Fibroblast of pulmonary artery (primary cell): ENCODE measurements at places on chromosomes 2 and 18.

- DNase-seq = no peak
Measured at GRCh38 chr2:20175267-20175666, 49.7 kb downstream of the SDC1 start.

DNA sequence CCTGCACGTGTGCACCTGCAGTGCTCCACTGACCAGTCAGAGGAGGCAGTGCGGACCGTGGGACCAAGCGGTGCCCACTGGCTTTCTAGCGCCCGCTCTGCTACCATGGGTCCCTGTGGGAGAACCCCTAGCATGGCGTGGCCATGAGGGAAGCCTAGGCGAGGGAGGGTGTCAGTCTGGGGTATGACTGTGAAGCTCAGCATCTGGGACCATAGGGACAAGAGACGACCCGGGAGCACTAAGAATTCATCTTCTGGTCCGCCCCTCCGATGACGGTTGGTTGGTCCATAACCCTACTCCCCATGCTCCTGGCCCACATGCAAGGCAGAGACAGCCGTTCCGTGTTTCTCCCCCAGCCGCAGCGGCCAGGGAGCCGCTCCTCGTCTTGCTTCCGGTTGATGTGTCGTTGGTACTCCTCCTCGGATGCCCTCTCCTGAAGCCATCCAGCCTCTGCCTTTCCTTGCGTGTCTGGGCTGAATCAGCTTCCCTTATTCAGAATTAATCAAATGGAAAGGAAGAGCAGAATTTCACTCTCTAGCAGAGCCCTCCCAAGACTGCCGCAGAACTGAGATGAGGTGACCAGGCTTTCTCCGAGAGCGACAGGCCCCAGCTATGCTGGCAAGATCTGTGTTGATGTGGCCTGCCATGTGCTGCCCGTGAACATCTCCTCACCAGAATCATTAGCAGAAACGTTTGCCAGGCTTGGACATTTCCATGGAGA lies 23.0 kb downstream of the COX7A2L start:
- no peak for DNase-seq

- peak; percentile 57 for DNase-seq
Measured at GRCh38 chr2:58039170-58039611, 7.4 kb upstream of the VRK2 start.

DNA sequence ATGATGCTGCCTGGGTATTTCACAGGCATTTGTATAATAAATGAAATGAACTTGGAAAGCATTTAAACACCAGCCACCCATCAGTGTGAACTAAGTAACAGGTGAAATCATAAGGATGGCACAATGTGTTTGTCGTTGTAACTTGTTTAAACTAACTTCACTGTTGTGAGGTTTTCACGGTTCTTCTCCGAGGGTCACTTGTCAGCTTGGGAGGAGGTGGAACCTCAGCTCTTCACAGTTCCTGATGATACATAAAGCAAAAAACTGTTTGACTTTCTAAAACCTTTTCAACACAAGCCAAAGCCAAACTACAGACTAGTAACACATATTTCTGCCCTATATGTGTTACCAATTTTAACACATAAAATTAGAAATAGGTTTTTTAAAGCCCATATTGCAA lies 13.1 kb downstream of the TMEM18 start:
- no peak for DNase-seq

DNA sequence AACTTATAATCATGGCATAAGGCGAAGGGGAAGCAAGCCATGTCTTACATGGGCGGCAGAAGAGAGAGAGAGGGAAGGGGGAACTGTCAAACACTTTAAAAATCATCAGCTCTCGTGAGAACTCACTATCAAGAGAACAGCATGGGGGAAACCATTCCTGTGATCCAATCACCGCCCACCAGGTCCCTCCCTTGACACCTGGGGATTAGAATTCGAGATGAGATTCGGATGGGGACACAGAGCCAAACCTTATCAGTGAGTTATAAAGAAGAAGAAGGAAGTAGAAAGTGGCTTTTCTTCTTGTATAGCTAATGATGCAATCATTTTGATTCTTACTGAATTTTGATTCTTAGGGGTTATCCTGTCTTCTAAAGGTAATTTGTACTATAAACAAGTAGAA lies 51.4 kb downstream of the SMCHD1 start:
- DNase-seq = no peak

DNA sequence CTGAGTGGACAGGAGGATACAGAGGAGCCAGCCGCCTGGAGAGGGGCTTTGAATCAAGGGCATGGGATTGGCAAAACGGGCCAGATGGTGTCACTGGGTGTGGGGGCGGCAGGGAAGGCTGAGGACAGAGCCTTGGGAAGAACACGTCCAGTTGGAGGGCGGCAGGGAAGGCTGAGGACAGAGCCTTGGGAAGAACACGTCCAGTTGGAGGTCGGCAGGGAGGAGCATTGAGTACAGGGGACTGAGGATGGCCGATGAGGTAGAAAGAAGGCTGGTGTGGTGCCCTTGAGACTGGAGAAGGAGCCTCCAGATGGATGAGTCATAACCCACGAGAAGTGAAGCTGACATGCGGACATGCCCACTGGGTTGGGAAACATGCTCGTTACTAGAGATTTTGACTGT lies 4.5 kb downstream of the HES6 start:
- peak; percentile 44 for DNase-seq

- no peak for DNase-seq
Measured at GRCh38 chr2:54249629-54250028, 6.4 kb downstream of the TSPYL6 start.

GRCh38 chr18:49859725-49860124 lies 46.4 kb upstream of the ACAA2 start:
- no peak for DNase-seq

DNA sequence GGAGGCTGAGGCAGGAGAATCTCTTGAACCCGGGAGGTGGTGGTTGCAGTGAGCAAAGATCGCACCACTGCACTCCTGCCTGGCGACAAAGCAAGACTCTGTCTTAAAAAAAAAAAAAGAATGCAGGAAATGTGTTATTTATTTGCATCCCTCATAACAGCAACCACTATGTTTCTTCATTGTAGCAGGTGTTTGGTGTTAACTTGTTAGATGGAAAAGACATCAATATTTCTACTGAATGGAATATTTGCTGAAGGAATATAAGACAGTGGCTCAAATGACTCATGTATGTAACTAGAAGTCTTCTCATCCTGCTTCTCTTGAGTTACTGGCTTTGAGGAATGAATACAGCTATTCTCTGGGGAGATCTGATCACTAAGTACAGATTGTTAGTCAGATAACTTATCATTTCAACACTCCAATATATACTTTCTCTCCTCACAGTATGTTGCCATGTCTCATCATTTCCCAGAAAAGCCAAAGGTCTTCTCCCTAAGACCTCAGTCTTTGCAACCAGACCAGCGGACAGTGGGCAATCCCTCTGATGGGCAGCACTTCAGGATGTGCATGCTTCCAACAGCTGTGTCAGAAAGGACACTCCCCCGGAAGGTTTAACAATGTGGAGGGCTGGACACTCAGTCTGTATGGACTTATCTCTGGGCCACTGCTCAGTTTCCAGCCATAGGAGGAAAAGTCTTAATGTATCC lies 104.4 kb upstream of the STK17B start:
- no peak for DNase-seq

DNA sequence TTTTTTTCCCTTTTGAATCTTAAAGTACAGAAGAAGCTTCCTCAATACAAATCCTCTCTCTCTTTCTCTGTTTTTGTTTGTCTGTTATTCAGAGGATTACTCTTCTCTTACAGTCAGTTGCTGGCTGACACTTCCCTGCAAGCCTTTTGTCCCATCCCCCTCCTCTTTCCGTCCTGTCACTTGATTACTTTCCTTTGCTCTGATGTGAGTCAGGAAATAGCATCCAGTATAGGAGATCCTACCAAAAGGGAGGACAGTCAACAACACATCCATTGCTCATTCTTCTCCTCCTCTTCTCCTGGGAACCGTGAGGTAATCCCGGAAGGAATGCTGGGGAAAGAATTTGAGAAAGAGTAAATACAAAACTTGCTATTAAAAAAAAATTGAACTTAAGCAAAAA lies 79.3 kb upstream of the SCN7A start:
- DNase-seq = peak; percentile 52

DNA sequence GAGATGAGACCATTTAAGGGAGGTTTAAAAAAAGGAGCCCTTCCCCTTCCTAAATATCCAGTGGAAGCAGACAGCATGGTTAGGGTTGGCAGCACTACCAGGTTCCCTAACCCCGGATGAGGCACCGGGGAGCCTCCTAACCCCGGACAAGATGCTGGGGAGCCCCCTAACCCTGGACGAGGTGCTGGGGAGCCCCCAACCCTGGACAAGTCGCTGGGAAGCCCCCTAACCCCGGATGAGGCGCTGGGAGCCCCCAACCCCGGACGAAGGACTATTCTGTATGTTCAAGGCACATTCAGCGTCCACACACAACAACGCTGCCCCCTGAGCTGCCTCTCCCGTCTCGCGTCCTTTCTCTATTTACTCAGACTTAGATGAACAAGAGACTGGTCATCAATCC lies 51.9 kb downstream of the ANKMY1 start:
- no peak for DNase-seq

DNA sequence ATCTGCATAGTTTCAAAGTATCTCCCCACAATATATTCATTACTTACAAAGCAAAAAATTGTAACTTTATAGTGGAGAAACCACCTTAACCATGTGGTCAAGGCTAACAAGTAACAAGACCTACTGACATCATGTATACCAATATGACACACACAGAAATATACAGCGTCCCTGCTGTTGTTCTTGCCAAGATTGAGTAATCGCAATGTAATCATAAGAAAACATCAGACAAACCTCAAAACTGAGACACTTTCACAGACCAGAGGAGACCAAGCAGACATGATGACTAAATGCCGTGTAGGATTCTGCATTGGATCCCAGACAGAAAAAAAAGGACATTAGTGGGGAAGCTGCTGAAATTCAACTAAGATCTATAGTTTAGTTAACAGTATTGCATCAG lies 123.0 kb downstream of the ACAA2 start:
- peak; percentile 95 for DNase-seq

DNA sequence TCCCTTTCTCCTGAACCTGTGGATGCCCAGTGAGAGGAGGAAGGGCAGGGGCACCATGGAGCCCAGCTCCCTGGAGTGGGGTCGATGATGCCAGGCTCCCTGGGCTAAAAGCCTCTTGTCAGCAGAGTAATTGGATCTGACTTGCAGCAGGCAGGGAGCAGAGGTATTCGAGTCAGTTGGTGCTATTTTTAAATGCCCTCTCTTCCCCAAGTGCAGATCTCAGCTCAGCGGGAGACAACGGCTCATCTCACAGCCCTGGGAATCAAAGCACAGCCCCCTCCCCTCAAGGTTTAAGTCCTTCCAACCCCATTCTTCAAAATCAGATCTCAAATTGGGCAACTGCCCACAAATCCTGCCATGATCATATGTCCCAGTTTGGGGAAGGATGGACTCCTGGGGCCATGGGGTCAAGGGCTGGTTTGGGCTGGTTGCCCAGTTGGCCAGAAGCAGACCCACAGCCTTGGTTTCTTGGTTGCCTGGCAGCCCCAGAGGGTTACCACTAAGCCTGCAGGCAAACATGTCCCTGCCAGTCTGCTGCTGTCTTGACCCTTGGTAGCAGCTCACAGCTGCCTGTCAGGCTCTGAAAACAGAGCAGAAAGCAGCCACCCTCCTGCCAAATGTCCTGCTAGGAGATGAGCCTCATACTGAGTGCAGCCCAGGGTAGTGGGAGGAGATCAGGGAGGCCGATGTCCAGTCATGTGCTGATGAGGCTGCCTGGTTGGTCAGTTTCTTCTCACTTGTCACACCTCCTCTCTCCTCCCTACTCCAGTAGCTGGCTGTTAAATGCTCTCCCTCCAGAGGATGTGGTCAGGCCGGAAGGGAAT lies 244.9 kb downstream of the LOXHD1 start:
- DNase-seq = no peak

- peak; percentile 100 for DNase-seq
Measured at GRCh38 chr2:12456293-12457106, 260.2 kb upstream of the TRIB2 start.

DNA sequence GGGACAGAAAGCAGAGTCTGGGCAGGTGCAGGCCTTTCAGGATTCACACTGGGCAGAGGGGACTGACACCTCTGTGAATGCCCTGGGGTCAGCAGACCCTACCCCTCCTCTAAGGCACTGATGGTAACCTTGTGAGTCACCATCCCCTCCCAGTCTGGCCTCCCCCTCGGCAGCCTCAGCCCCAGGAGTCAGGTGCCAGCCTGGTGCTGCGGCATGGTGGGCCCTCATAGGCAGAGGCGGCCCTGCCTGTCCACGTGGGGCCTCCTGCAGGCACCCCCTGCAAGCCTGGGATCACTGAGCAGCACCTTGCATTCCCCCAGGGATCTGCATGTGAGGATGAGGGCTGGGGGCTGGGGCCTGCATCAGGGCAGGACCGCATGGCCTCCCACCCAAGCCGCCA lies 4.8 kb upstream of the GPR17 start:
- DNase-seq = no peak
